ENCODE measurements at places on chromosomes 12 and 14.
A peak's percentile ranks its signal among the peaks of the same experiment; 100 is the strongest.

GRCh38 chr12:85504164-85504563 is 224.1 kb downstream of the ALX1 start:
- DNase-seq, result no peak

- no peak for DNase-seq
Observed at GRCh38 chr14:68840454-68840853, 47.6 kb upstream of the ZFP36L1 start.

- DNase-seq, result no peak
Observed at GRCh38 chr12:121799156-121799841, 4.5 kb upstream of the SETD1B start.

- DNase-seq, result peak; percentile 18
Observed at GRCh38 chr12:4215229-4216186, 58.1 kb upstream of the CCND2 start.

- no peak for DNase-seq
Observed at GRCh38 chr12:132327336-132328171, 1.8 kb downstream of the GALNT9 start.

GRCh38 chr14:22837114-22837749 is 847 bp downstream of the MMP14 start:
- peak; percentile 78 for DNase-seq

DNA sequence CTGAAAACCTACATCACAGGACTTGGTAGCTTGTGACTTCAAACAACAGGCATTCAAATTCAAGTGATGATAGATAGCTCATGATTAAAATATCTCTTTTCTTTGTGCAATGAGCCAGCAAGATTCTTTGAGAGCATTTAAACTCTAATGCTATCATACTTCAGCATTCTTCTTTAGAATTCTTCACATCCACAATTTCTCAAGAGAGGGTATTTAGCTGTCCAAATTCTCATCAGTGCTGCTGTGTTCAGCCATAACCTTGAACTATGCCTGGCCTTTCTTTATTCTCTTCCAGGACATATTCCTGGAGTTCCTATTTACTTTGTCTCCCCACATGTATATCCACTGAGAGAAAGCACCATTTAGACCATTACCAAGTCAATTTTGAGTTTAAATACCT is 321.1 kb downstream of the EGLN3 start:
- no peak for DNase-seq

DNA sequence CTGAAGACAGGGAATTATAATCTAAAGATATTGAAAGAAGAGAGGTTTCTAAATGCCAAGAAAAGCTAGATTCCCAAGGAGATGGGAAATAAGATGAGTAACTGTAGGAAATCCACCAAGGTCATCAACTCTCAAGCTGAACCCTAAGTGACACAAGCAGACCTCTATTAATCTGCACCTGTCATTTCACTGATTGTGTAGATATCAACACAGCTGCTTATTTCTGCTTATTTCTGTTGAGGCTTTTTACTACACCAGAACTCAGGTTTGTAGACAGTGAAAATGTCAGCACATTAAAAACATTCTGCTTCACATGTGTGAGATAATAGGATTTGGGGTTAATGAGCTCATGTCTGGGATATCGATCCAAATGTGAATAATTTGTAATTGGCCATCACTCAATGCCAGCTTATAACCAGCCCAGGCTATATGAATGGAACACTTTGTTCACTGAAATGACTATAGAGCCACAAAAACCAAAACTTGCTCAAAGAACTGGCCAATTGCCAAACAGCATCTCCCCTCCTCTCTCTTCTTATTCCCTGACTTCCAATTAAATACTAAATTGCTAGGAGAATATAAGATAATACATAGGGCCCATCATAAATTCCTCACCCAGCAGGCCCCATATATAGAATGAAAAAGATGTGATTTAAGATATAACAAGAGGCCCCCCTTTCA is 188.7 kb upstream of the ARID2 start:
- no peak for DNase-seq

DNA sequence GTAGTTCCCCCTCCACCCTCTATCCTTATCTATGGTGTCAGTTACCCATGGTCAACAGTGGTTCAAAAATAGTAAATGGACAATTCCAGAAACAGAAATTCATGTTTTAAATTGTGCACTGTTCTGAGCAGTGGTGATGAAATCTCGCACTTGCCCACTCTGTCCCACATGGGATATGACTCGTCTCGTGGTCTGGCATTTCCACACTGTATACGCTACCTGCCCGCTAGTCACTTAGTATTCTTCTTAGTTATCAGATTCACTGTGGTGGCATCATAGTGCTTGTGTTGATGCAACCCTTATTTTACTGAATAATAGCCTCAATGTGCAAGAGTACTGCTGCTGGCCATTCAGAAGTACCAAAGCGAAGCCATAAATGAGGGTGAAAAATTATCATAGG is 507.0 kb downstream of the SNAPC1 start:
- no peak for DNase-seq

DNA sequence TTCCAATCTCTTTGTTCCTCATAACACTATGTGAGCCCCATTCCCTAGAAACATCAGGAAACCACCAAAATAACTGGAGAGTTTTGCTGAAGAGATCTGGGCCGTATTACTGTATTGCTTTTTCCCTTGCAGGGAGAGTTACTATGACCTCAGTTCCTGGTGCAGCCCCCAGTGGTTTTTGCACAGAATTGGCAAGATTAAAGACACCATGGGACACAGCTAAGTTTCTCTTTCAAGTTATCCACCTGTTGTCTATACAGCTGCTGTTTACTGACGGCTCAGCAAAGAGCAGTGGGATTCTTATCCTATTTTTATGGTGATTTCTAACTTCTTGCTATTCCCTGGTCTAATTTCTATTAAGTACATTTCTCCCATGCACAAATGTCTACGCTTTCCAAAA is 77.1 kb upstream of the SLC35F4 start:
- DNase-seq, result no peak

GRCh38 chr14:55851301-55851700 is 266.9 kb upstream of the PELI2 start:
- no peak for DNase-seq

DNA sequence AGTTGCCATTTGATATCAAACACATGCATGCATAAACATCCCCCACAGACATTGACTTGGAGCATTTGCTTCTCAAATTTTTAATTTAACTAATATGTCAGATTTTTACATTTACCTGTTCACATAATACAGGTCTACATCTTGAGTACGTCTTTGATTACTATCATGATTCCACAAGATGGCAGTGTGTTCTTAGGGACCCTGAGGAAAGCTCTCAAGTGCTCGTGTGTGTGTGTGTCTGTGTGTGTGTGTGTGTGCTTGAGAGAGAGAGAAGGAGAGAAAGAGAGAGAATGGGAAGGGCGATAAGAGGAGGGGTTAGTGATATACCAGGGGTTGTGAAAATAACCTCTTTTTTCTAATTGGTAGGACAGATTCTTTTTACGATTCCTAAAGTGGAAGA is 167.1 kb upstream of the OR4E1 start:
- DNase-seq, result no peak

GRCh38 chr12:46567667-46568066 is 195.1 kb upstream of the SLC38A2 start:
- no peak for DNase-seq

- DNase-seq, result no peak
Observed at GRCh38 chr12:123995023-123995748, 22.2 kb downstream of the ZNF664 start.

GRCh38 chr12:18250313-18250916 is 10.9 kb upstream of the PIK3C2G start:
- DNase-seq, result peak; percentile 81

GRCh38 chr12:62642486-62642885 is 175.9 kb downstream of the MON2 start:
- DNase-seq, result no peak

DNA sequence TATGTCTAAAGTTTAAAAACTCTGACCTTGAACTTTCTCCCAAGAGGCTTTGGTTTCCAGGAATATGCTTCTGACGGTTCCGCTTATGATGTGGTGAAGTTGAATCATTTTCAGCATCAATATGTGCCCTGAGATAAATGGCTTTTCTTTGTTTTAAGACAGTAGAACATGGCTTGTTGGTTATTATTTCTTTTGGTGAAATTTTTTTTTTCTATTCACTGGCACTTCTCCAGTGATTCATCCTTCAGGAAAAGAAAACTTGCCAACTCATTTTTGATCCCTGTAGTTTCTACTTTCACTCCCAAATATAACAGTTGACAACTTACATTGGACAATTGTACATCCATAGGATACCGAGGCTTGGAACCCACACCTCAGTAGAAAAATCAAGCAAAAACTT is 1301.2 kb upstream of the FLRT2 start:
- no peak for DNase-seq

DNA sequence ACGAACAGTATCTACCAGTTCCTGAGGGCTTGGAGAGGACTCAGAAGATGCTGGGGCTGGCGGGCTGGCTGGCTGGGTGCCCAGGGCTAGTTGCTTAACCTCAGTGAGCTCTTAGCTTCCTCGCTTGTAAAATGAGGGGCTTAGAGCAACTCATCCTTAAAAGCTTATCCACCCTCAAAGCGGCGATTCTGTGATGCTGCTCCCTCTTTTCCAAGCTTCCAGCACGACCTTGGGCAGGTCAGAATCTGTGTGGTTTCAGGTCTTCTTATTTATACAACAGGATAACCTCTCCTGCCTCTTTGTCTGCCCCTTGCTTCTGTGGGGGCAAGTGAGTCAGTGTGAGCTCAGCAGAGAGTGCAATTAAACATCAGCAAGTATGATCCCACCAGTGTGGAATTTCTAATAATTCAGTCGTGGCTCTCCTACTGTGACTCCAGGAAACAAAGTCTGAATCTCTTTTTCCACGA is 281.8 kb downstream of the KSR2 start:
- DNase-seq, result peak; percentile 7

DNA sequence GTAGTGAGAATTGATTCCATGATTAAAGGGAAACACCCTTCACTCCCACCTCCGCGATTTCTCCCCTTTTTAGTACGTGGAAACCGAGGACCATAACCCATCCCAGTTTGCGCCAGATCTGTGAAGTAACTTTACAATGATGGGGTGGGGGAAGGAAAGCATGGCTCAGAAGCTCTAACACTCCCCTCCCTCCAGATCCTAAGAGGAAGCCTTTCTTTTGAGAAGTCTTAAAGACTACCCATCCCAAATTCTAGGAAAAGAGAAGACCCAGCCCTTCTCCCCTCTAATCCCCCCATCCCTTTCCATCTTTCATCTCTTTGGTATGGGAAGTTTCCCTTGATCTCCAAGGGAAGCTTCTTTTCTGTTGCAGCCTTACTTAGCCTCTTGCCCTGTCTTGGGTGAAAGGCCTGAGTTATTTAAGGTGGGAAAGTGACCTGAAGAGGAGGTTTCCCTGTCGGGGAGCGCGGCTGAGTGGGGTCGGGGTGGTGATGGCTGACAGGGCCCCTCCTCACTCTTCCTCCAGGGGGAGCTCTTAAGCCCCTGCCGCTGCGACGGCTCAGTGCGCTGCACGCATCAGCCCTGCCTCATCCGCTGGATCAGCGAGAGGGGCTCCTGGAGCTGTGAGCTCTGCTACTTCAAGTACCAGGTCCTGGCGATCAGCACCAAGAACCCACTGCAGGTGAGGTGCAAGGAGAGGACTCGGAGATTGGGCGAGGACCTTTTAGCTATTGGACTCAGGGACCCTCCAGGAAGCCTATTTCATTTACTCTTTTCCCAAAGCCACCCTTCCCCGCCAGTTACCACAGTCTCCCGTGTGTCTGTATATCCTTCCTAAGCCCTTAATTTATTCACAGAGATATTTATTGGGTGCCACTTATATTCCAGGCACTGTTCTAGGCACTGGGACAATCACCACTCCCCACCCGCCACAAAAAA is 1.8 kb downstream of the MARCHF9 start:
- no peak for DNase-seq

GRCh38 chr12:62466018-62466593 is 520 bp upstream of the MON2 start:
- DNase-seq, result peak; percentile 56

- no peak for DNase-seq
Observed at GRCh38 chr14:24975393-24975792, 74.6 kb downstream of the STXBP6 start.

- peak; percentile 21 for DNase-seq
Observed at GRCh38 chr12:122182887-122183587, at the start of gene LRRC43. LRRC43 (plus strand) TSS chr12:122183123; CDS start chr12:122183145, 22 bp downstream.

GRCh38 chr14:101398011-101398410 is 163.3 kb upstream of the DIO3 start:
- DNase-seq, result no peak

- DNase-seq, result no peak
Observed at GRCh38 chr12:122790393-122791075, 16.2 kb downstream of the CCDC62 start.

- DNase-seq, result no peak
Observed at GRCh38 chr12:92029136-92029535, 116.5 kb downstream of the BTG1 start.

DNA sequence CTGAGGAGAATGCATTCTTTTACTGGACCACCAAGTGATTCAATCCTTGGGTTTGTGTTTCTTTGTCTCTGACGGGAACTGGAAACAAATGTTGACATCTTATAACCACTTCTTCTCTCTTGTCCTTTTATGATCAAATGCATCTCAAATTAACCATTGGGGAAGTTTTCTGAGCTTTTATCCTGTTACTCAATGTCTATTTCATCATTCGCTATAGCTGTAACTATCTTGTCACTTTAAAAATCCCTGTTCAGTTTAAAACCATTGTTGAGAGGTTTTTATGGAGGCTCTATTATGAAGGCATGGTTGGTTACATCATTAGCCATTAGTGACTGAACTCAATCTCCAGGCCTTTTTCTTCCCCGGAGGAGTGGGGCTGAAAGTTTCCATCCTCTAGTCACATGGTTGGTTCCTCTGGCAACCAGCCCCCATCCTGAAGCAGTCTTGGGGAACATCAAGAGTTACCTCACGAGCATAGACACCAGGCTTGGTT is 2.7 kb upstream of the CLEC6A start:
- no peak for DNase-seq

DNA sequence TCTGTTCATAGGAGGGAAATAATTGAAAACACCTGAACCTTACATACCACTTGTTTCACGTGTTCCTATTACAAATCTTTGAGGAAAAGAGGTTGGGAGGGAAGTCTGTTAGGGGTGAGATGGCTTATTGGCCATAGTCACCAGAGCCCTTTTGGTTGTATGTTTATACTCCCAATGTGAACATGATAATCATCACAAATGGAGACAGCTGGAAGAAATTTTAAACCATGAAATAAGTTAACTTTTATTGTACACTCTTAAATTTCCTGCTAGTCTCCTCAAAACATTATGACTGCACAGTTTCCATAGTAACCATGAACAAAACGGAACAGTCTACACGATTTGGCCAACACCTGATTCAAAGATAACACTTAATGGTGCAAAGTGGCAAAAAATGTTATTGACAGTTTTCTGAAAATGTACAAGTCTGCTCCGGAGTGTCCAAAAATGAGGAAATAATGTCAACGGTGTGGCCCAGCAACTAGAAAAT is 56.9 kb downstream of the LMNTD1 start:
- peak; percentile 19 for DNase-seq

GRCh38 chr14:78022059-78022458 is 148.1 kb upstream of the NRXN3 start:
- peak; percentile 14 for DNase-seq

- DNase-seq, result no peak
Observed at GRCh38 chr12:17097674-17098073, 491.7 kb upstream of the LMO3 start.

Measured in muscle of arm (tissue), 14 donors.